ENCODE measurements at places on chromosomes 3 and 15.

- peak; percentile 24 for DNase-seq
Observed at GRCh38 chr15:80059786-80060355, 395 bp downstream of the ZFAND6 start.

DNA sequence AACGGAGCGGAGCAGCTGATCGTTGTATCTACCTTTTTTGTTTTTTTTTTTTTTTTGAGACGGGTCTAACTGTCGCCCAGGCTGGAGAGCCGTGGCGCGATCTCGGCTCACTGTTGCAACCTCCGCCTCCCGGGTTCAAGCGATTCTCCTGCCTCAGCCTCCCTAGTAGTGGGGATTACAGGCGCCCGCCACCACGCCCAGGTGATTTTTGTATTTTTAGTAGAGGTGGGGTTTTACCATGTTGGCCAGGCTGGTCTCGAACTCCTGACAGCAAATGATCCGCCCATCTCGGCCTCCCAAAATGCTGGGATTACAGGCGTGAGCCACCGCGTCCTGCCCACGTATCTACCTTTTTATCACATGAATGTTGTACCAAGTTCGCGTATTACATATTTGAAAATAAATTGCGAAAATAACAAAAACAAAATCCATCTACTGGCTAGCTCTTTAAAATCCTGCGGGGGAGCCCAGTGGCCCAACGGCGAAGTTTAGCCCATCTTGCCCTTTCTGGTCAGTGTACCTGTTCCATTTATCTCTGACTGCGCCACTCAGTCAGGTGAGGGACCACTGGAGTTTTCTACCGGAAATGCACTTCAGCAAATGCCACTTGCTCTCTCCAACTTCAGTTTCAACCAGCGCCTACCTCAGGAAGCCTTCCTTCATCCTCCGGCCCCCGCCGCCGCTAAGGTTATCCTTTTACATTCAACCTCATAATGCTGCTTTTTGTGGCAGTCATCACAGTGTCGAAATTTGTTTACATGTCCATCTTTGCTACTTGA lies 1.2 kb upstream of the EIF3J start:
- peak; percentile 15 for DNase-seq

GRCh38 chr3:145820170-145820569 lies 340.8 kb downstream of the PLOD2 start:
- no peak for DNase-seq

DNA sequence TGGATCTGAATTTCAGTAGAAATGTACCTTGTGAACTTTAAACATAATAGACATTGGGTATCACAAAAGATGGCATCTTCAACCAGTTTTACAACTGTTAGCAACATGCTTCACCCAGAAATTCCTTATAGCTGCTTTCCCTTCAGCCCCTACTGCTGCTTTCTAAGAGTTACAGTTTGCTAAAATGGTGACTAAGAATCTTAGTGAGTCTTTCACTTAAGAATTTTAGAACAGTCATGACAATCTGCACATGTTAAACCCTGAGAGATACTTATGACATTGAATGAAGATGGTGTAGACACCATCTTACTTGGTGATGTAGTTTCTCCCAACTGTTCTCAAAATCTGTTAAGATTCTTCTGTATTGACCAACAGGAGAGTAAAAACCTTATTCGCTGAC lies 129.7 kb upstream of the UBE2E1 start:
- no peak for DNase-seq

- no peak for DNase-seq
Observed at GRCh38 chr3:104069114-104069513, 1297.6 kb upstream of the ALCAM start.

- no peak for DNase-seq
Observed at GRCh38 chr3:72317491-72317890, 530.8 kb downstream of the SHQ1 start.

GRCh38 chr3:178454726-178455125 lies 81.5 kb upstream of the KCNMB2 start:
- DNase-seq: no peak

GRCh38 chr3:194755671-194756459 lies 70.2 kb downstream of the FAM43A start:
- no peak for DNase-seq

- DNase-seq: no peak
Observed at GRCh38 chr3:35594739-35595138, 44.6 kb upstream of the ARPP21 start.

DNA sequence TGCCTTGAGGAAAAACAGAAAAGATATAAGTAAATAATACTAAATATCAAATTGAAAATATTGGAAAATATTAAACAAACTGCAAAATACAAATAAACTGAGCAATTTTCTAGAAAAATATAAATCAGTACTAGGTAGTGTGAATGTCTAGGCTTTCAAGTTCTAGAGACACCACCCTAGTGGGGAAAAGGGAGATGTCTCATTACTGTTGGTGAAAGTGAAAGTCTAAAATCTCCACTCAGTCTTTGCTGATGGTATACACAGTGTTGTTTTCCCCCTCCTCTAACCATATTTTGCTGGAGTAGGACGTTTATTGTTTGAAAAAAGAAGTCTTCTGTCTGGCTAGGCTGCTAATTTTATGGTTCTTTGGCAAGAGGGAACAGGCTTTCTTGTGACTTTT lies 1368.9 kb downstream of the OTOL1 start:
- DNase-seq: no peak

- no peak for DNase-seq
Observed at GRCh38 chr3:1699361-1699920, 399.2 kb upstream of the CNTN4 start.

- no peak for DNase-seq
Observed at GRCh38 chr3:87895983-87896382, 162.8 kb downstream of the CGGBP1 start.

All from HepG2 (cell line).